T-cell (primary cell): ENCODE measurements at places on chromosomes 6 and 20. TPM values are rescaled to one million over a fixed set of nuclear protein-coding genes. Genes with fewer than 3 reads are reported as not detected.

Gene GMPR
- total RNA-seq, result 0.68 TPM

Gene OR12D3
- total RNA-seq, result not detected

Gene RAET1E
- total RNA-seq, result not detected

Gene DAAM2
- 0.03 TPM for total RNA-seq

Gene IL17F
- not detected for total RNA-seq

Gene PDE10A
- total RNA-seq, result not detected

Gene CTCFL
- 0.15 TPM for total RNA-seq

Gene RAET1L
- total RNA-seq, result not detected

GRCh38 chr6:16129623-16130401 is 926 bp downstream of the MYLIP start:
- peak; percentile 30 for DNase-seq

DNA sequence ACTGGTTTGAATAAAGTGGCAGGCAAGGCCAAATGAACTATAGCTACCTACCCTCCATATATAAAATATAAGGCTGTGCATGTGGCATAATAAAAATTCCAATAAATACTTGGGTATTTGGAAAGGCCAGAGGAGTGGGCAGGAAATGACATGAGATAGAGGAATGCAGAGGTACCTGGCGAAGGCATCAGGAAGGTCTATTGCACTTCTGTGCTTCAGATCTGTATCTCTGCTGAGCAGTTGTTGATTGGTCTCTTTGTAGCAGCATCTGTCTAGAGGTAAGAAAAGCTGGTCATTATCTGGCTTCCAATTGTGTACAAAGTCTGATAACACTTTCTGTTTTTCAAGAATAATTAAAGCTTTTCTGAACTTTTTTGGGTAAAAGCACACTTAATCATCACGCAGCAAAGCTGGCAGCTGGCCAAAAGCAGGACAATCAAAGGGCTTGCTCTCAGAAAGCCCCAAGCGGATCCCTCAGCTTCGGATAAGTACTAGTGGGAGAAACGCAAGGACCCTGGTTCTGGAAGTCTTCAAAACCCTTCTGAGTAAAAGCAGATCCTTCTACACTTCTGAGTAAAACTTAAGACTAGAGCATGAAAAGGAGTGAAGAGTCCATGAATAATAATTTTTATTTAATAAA is 120.1 kb upstream of the TCF21 start:
- no peak for DNase-seq

- DNase-seq, result no peak
Observed at GRCh38 chr20:59074456-59074855, 31.9 kb upstream of the PRELID3B start.

- no peak for DNase-seq
Observed at GRCh38 chr20:12113468-12114371, 196.0 kb downstream of the BTBD3 start.

- DNase-seq, result peak; percentile 91
Observed at GRCh38 chr6:42783177-42783875, 1.5 kb downstream of the BICRAL start.

DNA sequence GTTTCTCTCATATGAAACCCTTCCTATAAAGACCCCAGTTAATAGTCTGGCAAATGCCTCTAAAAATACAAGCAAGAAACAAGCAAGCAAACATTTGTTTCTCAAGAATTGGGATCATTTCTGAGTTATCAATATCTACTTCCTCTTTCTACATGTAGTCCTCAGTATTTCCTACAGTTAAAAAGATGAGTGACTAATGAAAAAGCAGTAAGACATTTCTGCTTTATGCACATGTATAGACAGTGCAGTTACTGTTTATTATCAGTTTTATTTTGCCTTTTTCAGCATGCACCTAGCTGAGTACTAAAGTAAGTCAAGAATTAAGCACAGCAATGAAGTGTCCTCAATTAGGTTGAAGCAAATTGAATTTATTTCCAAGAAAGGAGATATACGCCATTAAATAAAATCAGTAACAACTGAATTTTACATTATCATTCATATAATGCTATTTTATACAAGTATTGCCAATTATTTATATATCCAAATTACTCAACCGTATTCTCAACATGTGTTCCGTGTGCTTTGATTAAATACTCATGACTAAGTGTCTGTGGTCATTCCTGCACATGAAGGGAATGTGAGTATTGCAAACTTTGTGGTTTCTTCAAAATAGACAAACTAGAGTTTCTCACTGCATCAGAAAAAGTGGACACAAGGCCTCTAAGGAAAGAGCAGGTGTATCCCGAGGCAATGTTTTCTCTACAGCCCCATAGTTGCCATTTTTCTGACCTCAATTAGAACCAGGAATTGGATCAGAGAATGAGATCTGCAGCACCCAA is 159.3 kb upstream of the MARCKS start:
- DNase-seq, result no peak

GRCh38 chr20:50293284-50294139 is 102.9 kb downstream of the CEBPB start:
- no peak for DNase-seq

DNA sequence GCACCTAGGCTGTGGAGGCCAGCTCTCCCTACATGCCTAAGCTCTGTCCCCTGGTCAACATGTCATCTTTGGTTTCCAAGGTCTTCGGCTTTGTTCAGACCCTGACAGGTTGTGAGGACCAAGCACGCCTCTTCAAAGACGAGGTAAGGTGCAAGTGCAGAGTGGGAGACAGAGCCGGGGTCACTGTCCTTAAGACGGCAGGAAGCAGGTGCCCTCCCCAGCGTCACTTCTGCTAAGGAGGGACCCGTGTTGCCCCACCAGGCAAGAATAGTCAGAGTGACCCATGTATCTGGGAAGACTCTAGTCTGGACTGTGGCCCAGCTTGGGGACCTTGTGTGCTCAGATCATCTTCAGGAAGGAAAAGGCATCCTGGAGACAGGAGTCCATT is 18.2 kb upstream of the SGK2 start:
- DNase-seq, result no peak

DNA sequence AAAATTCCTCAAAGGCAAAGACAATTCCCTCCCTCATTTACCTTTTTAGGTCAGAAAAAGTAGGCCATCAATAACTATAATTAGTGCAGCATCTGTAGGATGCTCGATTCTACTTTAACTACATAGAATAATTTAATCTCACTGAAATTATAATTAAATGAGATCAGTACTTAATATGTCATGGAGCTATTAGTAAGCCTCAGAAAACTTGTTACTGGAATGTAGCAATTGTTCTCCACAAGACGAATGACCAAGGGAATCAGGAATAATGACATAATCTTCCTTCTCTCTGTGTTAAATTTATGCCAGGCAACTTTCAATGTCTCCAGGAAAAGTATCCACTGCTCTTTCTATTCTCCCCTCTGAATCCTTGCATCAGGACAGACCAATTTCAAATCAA is 34.1 kb downstream of the SESN1 start:
- no peak for DNase-seq

DNA sequence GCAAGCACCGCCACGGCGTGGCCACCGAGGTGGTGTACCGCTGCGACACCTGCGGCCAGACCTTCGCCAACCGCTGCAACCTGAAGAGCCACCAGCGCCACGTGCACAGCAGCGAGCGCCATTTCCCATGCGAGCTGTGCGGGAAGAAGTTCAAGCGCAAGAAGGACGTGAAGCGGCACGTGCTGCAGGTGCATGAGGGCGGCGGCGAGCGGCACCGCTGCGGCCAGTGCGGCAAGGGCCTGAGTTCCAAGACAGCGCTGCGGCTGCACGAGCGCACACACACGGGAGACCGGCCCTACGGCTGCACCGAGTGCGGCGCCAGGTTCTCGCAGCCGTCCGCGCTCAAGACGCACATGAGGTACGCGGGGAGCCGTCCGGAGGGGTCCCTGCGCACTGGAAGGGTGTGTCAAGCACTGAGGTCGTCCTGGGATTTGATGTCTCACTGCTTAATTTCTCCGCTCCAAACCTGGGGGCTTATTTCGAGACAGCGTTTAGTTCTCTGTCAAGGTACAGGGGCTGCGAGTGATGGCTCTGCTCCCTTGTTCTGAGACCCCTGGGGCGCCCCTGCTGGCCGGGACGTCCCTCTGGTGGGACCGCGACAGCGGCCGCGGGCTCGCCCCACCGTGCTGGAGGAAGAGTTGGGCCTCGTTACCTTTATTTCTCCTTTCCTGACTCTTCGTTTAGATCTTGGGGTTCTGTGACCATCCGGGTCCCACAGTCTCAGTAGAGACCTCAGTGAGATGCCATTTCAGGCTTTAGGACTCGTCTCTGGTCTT is 3.6 kb downstream of the GZF1 start:
- DNase-seq, result no peak

DNA sequence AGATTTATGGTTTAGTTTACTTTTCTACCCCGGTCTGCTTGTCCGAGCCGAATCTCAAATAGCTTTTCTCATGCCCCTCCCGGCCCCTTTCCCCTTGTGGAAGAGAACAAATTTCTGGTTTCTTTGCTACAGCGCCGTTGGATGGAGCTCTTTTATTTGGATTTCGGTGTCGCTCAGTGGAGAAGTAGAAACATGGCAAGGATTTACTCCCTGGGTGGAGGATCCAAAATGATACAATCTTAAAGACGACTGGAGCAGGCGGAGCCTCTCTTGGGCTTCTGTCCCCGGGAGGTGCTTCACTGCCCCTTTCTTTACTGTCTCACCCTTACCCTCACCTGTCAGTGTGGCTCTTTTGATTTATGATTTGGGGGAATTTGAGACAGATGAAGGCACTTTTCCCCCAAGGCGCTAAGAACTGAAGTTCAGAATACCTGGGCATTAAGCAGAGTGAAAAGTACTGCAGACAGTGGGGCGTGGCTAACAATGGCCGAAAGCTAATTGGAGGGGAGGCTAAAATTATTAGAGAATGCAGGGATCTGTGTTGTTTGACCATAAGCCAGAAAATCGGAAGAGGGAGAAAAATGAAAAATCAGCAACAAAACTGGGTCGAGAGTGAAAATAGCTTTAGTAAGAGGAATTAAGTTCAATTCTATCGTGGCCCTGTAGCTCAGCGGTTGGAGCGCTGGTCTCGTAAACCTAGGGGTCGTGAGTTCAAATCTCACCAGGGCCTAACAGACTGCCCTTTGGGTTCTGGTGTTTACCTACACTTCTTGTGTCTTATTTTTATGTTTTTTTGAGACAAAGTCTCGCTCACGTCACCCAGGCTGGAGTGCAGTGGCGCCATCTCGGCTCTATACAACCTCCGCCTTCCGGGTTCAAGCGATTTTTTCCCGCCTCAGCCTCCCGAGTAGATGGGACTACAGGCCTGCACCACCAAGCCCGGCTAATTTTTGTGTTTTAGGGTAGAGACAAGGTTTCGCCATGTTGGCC is 145.1 kb upstream of the ZNF184 start:
- no peak for DNase-seq

DNA sequence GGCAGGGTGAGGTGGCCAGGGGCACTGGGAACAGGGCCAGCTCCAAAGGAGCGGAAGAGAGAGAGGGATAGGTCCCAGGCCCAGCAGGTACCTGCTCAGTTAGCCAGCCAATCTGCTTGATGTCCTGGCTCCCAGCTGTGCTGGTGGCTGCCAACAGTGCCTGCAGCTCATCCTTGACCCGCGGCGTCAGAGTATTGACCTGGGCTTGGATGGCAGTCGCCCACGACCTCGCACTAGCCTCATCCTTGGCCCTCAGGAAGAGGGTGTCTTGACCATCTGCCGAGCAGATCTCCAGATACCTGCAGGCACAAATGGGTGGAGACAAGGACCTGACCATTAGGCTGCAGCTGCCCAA is 11.1 kb upstream of the CDK5RAP1 start:
- DNase-seq, result no peak

DNA sequence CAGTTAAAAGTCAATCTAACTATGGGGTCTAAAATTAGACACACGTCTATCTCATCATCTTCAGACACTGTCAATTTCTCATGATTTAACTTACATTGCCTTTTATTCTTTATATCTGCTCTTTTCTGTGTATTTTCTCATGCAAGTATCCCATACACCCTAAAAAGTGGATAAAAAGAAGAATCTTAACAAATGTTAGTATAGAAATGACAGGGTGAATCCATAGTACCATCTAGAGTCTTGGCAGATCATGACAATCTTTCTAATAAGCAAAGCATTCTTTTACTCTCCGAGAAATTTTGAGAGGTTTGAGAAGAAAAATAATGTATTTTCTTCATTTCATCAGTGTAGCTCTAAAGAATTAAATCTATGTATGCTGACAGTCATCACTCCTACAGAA is 382.7 kb downstream of the C6orf118 start:
- no peak for DNase-seq

GRCh38 chr6:35082046-35082732 is 59.0 kb downstream of the TCP11 start:
- DNase-seq, result no peak

DNA sequence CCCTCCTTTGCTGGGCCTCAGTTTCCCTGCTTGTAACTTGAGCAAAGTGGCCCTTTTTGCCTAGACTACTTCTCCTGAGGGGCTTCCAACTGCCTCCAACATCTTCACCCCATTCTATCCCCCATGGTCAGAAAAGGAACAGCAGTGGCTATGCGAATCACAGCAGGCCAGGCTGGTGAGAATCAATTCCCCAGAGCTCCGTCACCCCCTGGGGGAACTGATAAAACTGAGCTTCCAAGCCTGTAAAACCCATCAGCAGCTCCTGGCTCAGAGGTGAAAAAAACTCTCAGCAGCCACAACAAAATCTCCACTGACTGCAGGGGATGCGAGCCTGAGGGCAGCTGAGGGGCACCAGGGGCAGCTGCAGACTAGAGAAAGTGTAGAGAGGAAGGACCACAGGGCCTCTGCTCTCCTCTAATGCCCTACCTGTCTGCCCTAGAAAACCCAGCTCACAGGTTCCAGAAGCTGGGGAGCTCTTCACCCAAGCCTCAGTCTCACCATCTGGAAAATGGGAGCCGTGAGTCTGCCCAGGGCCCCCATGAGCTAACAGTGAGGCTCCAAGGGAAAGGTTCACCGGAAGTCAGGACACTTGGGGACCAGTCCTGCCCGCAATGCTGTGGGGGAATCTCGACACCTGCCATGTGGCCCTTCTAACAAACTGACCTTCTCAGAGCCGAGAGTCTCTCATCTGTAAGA is 120.6 kb downstream of the GRM4 start:
- DNase-seq, result no peak

GRCh38 chr20:23178806-23179205 is 92.7 kb upstream of the CD93 start:
- no peak for DNase-seq

GRCh38 chr20:38842026-38842425 is 36.5 kb downstream of the PPP1R16B start:
- DNase-seq, result no peak

GRCh38 chr6:109491207-109491938 is 8.4 kb upstream of the ZBTB24 start:
- peak; percentile 30 for DNase-seq

DNA sequence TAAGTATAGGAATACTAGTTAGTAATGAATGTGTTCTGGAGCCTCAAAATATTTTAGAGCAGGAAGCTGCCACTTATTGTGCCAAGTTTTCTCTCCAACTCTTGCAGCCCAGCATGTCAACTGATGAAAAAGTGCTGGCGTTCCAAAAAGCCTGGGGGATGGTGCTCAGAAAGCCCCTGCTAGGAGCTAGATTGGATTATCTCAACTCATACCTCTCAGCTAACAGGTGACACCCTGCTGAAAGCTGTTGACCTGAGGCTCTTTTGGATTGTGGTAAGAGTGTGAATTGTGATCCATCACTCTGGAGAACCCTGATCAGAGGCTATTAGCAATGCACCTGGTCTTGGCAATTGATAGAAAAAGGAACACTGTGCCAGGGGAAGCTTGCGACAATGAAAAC is 580.4 kb downstream of the EYS start:
- DNase-seq, result no peak
